ENCODE measurements at places on chromosomes 1 and 21. TPM values are rescaled to one million over a fixed set of nuclear protein-coding genes. Genes with fewer than 3 reads are reported as not detected.

The RORC gene
- total RNA-seq, result 55.4 TPM

DNA sequence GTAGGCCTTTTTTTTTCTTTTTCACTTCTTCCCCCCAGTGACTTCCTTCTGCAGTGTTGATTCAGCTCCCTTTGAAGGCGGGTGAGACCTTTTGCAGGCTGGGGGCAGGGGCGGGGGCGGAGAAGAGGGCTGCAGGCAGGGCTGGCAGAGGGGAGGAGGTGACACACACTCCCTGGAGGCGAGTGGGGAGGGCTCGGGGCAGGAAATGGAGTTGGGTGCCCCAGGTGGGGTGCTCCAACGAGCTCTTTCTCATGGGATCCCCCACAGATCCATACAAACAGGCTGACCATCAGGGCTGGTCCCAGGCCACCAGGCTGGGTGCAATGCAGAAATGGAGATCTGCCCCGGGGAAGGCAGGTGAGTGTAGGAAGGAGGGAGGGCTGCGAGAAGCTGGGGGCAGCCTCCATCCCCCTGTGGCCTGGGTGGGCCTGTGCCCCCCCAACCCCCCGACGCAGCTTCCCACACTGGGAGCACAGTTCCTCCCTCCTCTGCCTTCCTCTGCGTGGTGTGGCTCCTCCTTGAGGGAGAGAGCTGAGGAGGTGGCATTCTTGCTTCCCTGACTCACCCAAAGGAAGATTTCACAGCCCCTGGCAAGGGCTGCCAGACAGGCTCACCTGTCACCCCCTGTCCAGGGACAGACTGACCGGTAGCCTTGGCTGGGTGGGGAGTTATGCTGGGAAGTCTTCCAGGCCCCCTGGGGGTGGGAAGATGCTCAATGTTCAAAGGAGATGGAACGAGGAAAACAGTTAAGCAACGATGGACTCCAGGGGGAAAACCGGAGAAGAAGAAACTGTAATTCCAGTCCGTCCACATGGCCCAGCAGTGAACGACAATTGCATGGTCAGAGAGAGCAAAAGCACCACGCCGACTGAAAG lies 7.1 kb upstream of the ITGB2 start:
- no peak overlapping the region for H3K27ac ChIP-seq
- no peaks in the 10 kb centered on the region for H3K27me3 ChIP-seq
- H3K4me3 ChIP-seq, result no peak overlapping the region
- H3K36me3 ChIP-seq, result no peaks in the 10 kb centered on the region
- DNase-seq, result no peak
- peaks cover 20% of the 10 kb centered on the region for H3K4me1 ChIP-seq

GRCh38 chr1:2381741-2382620 lies 9.4 kb downstream of the MORN1 start:
- H3K27ac ChIP-seq, result no peak overlapping the region
- H3K4me3 ChIP-seq, result no peak overlapping the region
- peaks cover 14% of the 10 kb centered on the region for H3K4me1 ChIP-seq

DNA sequence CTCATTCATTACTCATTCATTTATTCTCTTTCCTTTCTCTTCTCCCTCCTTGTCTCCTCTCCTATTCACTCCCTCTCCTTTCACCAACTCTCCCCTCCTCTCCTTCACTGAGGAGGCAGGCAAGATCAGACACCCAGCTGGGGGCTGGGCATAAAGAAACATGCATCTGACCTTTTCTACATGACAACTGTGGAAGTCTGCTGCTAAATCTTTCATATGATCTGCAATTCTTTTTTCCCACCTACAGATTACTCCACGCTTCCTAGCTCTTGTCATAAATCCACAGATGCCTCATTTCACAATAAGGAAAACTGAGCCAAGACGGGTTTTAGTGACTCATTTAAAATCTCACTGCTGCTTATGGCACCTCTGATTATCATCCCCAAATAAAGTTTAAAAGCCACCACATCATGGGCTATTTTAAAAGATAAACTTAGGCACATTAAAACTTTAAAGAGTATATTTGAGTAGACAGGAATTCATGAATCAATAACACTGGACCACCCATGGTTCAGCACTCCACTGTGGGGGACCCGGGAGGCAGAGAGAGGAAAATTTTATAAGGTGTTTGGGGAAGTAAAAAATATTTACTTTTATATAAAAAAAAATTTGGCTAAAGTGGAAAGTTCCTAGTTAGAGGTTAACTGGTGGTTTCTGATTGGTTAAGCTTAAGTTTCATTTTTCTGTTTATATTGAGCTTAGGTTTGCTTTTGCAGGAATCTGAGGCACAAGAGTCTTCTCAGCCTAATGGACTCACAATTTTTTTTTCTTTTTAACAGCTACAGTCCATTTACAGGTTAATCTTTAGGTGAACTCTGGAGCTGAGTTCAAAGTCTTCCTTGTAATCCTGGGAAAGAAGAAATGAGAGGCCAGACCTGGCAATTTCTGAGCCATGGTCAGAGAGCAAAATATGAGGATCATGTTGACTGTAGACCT lies 55.8 kb upstream of the DNAH14 start:
- no peak overlapping the region for H3K4me3 ChIP-seq
- no peaks in the 10 kb centered on the region for H3K4me1 ChIP-seq
- DNase-seq, result no peak
- H3K36me3 ChIP-seq, result no peaks in the 10 kb centered on the region
- H3K27me3 ChIP-seq, result no peaks in the 10 kb centered on the region
- no peak overlapping the region for H3K27ac ChIP-seq

DNA sequence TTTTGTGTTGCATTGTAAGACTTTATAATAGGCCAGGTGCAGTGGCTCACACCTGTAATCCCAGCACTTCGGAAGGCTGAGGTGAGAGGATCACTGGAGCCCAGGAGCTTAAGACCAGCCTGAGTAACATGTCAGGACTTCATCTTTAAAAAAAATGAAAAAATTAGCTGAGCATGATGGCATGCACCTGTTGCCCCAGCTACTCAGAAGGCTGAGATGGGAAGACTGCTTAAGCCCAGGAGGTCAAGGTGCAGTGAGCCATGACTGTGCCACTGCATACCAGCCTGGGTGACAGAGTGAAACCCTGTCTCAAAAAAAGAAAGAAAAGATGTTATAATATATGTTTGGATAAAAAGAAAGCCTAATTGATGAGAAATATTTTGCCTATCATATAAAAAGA lies 34.9 kb downstream of the HMCN1 start:
- H3K27me3 ChIP-seq, result no peaks in the 10 kb centered on the region
- H3K27ac ChIP-seq, result no peak overlapping the region
- H3K4me1 ChIP-seq, result no peaks in the 10 kb centered on the region
- DNase-seq, result no peak
- H3K36me3 ChIP-seq, result no peaks in the 10 kb centered on the region

- H3K27me3 ChIP-seq, result no peaks in the 10 kb centered on the region
- H3K27ac ChIP-seq, result no peak overlapping the region
- H3K4me3 ChIP-seq, result peak overlapping the region; percentile 9
- H3K4me1 ChIP-seq, result no peaks in the 10 kb centered on the region
These were observed 9.4 kb downstream of the CFHR4 start for GRCh38 chr1:196897158-196897828.

Measured in testis (tissue), 5 donors.